ENCODE measurements at places on chromosomes 4 and X. TPM values are rescaled to one million over a fixed set of nuclear protein-coding genes. Genes with fewer than 3 reads are reported as not detected.

TSPAN6 gene
- 24.8 TPM for total RNA-seq

MAGED4 gene
- total RNA-seq, result 16.8 TPM

COL25A1 gene
- total RNA-seq, result not detected

CSAG1 gene
- not detected for total RNA-seq

SCML1 gene
- total RNA-seq, result 24.7 TPM

TXK gene
- total RNA-seq, result not detected

LRBA gene
- total RNA-seq, result 11.8 TPM

CYSLTR1 gene
- total RNA-seq, result not detected

GRK4 gene
- 2.6 TPM for total RNA-seq

SCML2 gene
- total RNA-seq, result 4.9 TPM

SPATA18 gene
- total RNA-seq, result 0.02 TPM

ERAS gene
- not detected for total RNA-seq

MAGEC1 gene
- total RNA-seq, result not detected

TLR7 gene
- total RNA-seq, result not detected

OTUD5 gene
- total RNA-seq, result 21.9 TPM

CENPVL3 gene
- total RNA-seq, result not detected

PAK3 gene
- total RNA-seq, result not detected

MSANTD1 gene
- total RNA-seq, result not detected

TNMD gene
- total RNA-seq, result not detected

UGDH gene
- total RNA-seq, result 62.1 TPM

NSD2 gene
- total RNA-seq, result 39.9 TPM

TCEAL7 gene
- total RNA-seq, result not detected

GYG2 gene
- total RNA-seq, result 4.0 TPM

AGA gene
- total RNA-seq, result 19.0 TPM

F11 gene
- not detected for total RNA-seq

APBB2 gene
- total RNA-seq, result 36.1 TPM

SCFD2 gene
- total RNA-seq, result 92.3 TPM

PAGE2 gene
- not detected for total RNA-seq

KCND1 gene
- total RNA-seq, result not detected

RAB41 gene
- not detected for total RNA-seq
